ENCODE measurements at places on chromosomes 7 and 10.

DNA sequence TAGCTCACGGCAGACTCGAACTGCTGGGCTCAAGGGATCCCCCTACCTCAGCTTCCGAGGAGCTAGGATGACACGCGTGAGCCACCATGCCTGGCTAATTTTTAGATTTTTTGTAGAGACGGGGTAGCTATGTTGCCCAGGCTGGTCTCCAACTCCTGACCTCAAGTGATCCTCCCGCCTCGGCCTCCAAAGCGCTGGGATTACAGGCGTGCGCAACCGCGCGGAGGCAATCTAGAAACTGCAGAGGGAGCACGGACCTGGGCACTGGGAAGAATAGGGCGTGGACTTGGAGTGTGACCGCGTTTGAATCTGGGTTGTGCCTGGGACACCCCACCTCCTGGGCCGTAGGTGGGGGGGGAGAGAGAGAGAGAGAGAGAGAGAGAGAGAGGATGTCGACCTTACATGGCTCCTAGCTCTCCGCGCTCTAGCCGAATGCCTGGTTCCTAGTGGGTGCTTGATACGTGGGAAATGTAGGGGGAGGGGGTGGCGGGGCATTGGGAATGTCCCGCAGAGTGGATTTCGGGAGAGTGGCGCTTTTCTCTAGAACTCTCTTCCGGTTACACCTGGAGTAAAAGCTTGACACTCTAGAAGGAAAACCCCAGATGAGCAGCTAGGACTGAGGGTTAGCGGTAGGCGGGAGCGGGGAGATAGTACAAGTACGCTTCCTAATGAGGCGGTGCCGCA, 1.2 kb upstream of the MAP3K8 start:
- no peaks in the 10 kb centered on the region for H3K27me3 ChIP-seq
- H3K4me1 ChIP-seq: peaks cover 74% of the 10 kb centered on the region
- peak overlapping the region; percentile 91 for H3K4me3 ChIP-seq
- peak overlapping the region; percentile 99 for H3K27ac ChIP-seq
- DNase-seq: peak; percentile 30
- H3K36me3 ChIP-seq: no peaks in the 10 kb centered on the region

DNA sequence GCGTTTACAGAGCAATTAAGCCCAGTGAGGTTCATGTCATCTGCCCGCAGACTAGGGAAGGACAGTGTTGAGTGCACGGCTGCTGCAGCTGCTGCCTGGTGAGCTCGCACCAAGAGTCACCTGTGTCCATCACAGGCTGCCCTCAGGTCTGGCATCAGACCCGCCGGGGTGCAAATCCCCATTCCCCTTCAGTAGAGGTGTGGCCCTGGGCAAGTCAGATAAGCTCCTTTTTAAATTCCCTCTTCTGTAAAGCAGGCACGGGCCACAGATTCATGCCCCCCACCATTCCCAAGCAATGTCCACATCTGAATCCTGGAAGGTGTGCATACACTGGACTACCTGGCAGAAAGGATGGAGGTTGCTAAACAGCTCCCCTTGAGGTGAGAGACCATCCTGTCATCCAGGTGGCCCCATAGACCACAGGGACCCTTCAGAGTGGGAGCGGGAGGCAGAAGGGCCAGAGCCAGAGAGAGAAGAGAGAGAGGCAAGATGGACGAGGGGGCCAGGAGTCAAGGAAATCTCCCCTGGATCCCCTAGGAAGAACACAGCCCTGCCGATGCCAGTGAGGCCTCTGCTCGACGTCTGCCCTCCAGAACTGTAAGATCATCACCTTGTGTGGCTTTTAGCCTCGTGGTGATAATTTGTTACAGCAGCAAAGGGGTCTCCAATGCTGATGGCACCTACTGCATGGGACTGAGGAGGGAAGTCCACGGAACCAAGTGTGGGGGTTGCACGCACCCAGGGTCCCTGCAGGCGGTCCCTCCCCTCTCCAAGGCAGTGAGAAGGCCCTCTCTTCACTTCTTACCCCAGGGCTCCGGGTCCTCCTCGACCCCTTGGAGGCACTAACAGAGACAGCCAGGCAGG, 168.8 kb downstream of the TCERG1L start:
- DNase-seq: no peak
- no peak overlapping the region for H3K4me3 ChIP-seq
- H3K27me3 ChIP-seq: peaks cover 99% of the 10 kb centered on the region
- no peaks in the 10 kb centered on the region for H3K4me1 ChIP-seq

GRCh38 chr10:86964847-86965190, 3.5 kb upstream of the ADIRF start:
- H3K36me3 ChIP-seq: no peaks in the 10 kb centered on the region
- H3K4me3 ChIP-seq: no peak overlapping the region
- H3K27me3 ChIP-seq: no peaks in the 10 kb centered on the region
- H3K4me1 ChIP-seq: peaks cover 53% of the 10 kb centered on the region
- H3K27ac ChIP-seq: no peak overlapping the region

DNA sequence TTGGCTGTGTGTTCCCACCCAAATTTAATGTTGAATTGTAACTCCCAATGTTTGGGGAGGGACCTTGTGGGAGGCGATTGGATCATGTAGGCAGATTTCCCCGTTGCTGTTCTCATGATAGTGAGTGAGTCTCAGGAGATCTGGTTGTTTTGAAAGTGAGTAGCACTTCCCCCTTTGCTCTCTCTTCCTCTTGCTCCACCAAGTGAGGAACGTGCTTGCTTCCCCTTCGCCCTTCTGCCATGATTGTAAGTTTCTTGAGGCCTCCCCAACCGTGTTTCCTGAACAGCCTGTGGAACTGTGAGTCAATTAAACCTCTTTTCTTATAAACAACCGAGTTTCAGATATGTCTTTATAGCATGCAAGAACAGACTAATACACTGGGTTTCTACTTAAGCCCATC, 176.3 kb downstream of the CDK14 start:
- no peak for DNase-seq
- H3K27me3 ChIP-seq: no peaks in the 10 kb centered on the region
- H3K4me3 ChIP-seq: no peak overlapping the region
- peaks cover 14% of the 10 kb centered on the region for H3K4me1 ChIP-seq
- no peak overlapping the region for H3K27ac ChIP-seq

GRCh38 chr7:29345590-29345989, 151.0 kb downstream of the CHN2 start:
- H3K27me3 ChIP-seq: no peaks in the 10 kb centered on the region
- H3K36me3 ChIP-seq: no peaks in the 10 kb centered on the region
- H3K4me1 ChIP-seq: peaks cover 4% of the 10 kb centered on the region

DNA sequence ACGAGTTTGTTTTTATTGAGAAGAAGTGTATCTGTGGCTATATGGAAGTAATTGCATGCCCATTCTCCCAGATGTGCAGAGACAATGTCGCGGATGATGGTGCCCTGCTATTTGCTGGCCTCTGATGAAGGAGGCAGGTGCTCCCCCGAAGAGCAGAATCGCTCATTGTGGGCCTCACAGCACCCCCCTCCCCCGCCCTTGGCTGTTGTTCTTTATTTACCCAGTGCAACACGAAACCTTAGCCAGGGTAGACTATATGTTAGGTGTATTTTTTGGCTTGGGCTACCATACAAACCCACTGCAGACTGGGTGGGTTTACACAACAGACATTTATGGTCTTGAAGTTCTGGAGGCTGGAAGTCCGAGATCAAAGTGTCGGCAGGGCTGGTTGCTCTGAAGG, 3.4 kb upstream of the ADCY1 start:
- H3K4me1 ChIP-seq: peaks cover 20% of the 10 kb centered on the region
- peaks cover 28% of the 10 kb centered on the region for H3K27me3 ChIP-seq
- H3K36me3 ChIP-seq: no peaks in the 10 kb centered on the region
- no peak overlapping the region for H3K4me3 ChIP-seq
